Endodermal cell (in vitro differentiated cells): ENCODE measurements at places on chromosomes 7 and 10.

- no peak for DNase-seq
Measured at GRCh38 chr7:131564640-131565039, 8.2 kb upstream of the PODXL start.

DNA sequence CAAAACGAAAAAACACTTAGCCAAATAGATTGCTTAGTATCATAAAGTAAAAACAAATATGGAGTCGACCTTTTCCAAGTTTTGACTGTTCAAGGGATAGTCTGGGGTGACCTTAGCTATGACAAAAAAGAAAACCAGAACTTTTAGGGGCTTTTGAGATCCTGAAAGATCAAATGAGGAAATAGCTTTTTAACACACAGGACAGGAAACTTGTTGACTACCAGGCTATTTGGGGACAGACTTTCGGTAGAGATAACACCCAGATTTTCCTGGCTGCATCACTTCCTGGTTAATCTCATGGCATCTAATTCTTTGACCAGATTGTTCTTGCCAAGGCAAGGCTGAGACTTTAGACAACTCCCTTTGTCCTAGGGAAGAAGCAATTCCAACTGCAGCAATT lies 34.5 kb upstream of the EGR2 start:
- DNase-seq = no peak

GRCh38 chr10:5843686-5844344 lies 30.6 kb upstream of the GDI2 start:
- DNase-seq = no peak

DNA sequence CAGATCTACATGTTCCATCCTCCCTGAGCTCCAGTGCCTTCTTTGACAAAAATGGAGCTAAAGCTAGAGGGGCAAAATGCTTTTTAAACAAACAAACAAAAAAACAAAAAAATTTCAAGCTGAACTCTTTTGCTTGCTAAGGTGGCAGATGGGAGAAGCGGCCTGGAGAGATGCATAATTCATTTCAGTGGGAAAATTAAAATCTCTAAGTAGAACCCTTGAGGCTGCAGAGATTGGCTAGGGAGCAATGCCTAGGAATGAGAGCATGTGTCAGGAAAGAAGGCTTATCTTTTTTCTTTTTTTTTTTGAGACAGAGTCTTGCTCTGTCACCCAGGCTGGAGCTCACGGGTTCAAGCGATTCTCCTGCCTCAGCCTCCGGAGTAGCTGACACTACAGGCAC lies 46.4 kb upstream of the SAMD8 start:
- no peak for DNase-seq

- no peak for DNase-seq
Measured at GRCh38 chr7:134485203-134485602, 26.3 kb upstream of the AKR1B1 start.

- no peak for DNase-seq
Measured at GRCh38 chr10:113937756-113938155, 83.3 kb downstream of the NHLRC2 start.

DNA sequence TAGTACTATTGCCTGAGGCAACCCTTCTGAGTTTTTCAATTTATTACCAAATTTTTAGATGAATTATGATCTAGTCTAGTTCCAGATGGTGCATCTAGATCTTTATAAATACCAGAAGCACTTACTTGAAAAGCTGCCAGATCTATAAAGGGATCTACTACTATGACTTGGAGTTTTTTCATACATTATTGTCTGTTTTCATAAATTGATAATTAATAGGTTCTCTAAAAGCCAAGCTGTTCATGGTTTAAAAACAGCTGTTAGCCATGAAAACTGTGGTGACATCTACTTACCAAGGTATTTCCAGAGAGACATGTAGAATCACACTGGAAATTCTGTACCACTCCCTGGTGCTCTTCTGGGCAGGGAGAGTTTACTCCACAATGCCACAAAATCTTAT lies 786.5 kb upstream of the C7orf33 start:
- DNase-seq = no peak

DNA sequence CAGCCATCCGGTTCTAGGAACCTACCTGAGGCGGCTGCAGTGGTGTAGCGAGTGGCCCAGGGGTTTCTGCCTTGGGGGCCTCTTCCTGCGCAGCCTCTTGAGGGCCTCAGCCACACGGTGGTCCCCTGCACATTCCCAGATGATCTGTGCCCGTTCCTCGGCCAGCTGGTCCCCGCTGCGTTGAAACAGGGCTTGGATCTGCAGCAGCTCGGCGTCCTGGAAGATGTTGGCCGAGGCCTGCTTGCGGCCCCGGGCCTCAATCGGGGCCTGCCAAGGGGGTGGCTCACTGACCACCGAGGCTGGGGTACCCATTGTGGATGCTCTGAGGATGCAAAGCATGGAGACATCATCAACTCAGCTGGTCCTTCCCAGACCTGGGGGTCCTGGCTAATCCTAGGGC lies 7.4 kb downstream of the AVPI1 start:
- no peak for DNase-seq

GRCh38 chr7:158710651-158711102 lies 6.1 kb upstream of the NCAPG2 start:
- no peak for DNase-seq

DNA sequence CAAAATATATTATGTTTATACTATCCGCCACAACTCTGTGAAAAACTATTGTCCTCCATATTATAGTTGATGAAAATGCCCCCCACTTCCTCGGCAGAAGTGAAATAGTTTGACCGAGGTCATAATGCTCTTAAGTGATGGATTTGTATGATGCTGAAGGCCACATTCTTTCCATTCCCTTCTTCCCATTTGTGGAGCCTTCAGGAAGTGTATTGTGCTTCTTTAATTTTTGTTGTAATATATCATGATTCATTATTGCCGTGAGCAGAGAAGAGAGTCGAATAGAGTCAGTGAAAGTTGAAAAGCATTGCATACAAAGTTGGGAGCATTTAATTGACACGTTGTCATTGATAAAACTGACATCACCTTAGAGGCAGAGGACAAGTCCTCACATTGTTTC lies 460.3 kb downstream of the SUGCT start:
- no peak for DNase-seq

- DNase-seq = no peak
Measured at GRCh38 chr10:62072901-62073300, 171.4 kb downstream of the ARID5B start.

- no peak for DNase-seq
Measured at GRCh38 chr10:77032188-77032570, 605.4 kb downstream of the KCNMA1 start.

GRCh38 chr7:91835826-91836368 lies 44.6 kb downstream of the MTERF1 start:
- DNase-seq = no peak

GRCh38 chr10:75744261-75744660 lies 312.8 kb downstream of the LRMDA start:
- no peak for DNase-seq

- DNase-seq = no peak
Measured at GRCh38 chr10:50431133-50431532, 179.8 kb upstream of the ASAH2 start.

DNA sequence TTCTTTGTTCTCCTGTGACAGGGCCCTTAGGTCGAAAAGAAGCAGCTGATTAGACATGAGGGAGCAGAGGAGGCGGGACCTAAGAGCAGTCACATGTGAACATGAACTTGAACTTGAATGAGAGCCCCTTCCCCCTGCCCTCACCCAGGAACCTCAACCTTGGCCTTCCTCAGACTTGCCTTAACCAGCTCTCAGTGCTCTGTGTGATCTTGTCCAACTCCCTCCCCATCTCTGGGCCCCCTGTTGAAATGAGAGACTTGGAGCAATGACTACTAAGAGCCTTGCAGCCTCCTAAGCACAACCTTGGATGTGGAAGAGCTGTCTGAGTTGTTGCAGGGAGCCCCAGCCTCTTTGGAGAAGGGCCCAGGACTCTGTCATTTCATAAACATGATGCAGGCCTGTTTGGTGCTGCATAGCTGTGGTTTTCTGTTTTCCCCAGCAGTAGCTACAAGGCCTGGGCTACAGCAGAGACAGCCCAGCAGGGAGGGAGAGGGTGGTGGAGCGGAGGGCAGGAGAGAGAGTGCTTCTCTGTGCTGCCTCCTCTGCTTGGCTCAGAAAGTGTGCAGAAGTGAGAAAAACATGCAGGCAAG lies 123.9 kb upstream of the ZMIZ1 start:
- peak; percentile 59 for DNase-seq

GRCh38 chr10:119667562-119668328 lies 16.6 kb downstream of the BAG3 start:
- peak; percentile 67 for DNase-seq

GRCh38 chr10:114679552-114679951 lies 21.5 kb upstream of the ABLIM1 start:
- DNase-seq = no peak

GRCh38 chr10:132394936-132395703 lies 1.9 kb upstream of the PWWP2B start:
- DNase-seq = no peak

- DNase-seq = peak; percentile 93
Measured at GRCh38 chr7:154231732-154232131, 179.5 kb downstream of the DPP6 start.

GRCh38 chr7:138799336-138800000 lies 1.5 kb upstream of the ATP6V0A4 start:
- DNase-seq = no peak

DNA sequence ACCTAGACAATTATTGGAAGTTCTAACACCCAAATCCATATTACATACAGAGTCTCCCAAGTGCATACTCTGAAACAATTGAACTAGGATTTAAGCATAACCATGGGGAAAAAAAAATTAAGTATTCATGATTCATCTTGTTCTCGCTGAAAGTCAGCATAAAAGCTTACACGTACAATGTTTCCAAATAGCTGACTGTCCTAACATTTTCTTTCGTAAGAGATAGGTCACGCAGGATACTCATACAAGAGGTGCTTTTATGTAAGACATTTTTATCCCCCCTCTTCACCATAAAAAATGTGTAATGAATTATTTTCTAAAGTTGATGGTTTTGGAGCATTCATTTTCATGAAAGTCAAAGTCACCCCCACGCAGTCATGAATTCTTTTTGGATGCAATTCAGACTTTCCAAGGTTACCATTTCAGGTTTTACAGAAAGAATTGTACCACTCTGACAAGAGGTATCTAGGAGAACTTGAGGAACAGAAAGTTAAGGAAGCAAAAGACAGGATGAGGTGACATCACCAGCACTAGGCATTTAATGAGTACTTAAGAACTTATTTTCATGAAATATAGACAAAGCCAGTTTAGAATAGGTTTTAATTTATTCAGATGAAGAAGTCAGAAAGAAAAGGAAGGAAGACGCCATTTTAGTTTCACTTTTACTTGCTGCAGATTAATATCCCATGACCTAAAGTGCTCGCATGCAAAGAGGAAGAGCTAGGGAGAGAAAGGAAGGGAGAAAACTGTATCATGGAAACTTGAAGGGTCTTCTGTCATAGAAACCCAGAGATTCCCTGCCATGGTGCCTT lies 55.8 kb downstream of the TMEM26 start:
- DNase-seq = no peak

- no peak for DNase-seq
Measured at GRCh38 chr7:1918881-1919525, 248.9 kb downstream of the ELFN1 start.

DNA sequence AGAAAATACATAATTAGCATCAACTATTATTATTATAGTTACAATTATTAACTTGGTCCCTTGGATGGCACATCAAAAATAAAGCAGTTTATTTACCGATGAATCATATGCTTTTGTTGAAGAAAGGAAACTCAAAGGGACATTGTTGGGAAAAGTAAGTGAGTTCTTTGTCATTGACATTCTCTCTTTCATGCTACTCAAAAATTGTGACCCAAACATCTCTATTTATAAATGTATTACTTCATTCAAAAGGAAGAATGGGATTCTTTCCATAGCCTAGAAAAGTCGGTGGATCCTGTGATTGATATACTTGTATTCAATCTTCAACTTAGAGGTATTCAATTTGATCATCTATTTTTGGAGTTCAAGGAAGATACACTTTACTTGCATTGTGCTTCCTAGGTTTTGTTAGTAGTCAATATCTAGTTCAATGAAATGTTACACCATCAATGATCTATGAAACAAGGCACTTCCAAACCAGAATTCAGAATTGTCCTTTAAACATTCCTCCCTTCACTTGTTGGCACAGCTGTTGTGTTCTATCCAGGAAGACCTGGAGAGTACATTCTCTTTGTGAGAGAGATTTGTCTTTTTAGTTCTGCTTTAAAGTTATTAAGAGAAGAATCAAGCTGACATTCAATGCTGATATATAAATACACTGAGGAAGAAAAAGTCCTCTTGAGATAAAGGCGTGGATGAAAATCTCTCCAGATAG lies 235.2 kb downstream of the TMEM26 start:
- no peak for DNase-seq
